ENCODE measurements at places on chromosomes 2 and 18.

- no peak for DNase-seq
Observed at GRCh38 chr2:172397148-172397834, 30.1 kb upstream of the ITGA6 start.

GRCh38 chr18:60452421-60452820 lies 79.8 kb upstream of the MC4R start:
- peak; percentile 27 for DNase-seq

GRCh38 chr2:862731-863466 lies 87.8 kb upstream of the SNTG2 start:
- DNase-seq = no peak

DNA sequence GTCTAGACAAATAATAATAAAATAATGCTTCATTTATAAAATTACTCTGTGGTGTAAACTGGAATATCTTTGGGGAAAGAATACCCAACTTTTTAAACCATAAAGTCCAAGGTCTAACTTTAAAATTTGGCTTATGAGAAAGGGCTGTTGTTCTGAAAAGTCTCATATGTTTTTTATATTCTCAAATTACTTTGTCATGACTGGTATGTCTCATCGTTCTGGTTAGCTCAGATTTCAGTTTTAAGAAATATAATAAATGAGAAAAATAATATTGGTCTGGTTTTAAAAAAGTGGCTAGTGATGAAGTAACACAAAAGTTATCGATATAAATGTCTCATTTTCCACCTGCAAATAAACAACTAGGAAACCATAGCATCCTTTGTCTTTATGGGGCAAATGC lies 1658.1 kb downstream of the LRP1B start:
- DNase-seq = no peak

DNA sequence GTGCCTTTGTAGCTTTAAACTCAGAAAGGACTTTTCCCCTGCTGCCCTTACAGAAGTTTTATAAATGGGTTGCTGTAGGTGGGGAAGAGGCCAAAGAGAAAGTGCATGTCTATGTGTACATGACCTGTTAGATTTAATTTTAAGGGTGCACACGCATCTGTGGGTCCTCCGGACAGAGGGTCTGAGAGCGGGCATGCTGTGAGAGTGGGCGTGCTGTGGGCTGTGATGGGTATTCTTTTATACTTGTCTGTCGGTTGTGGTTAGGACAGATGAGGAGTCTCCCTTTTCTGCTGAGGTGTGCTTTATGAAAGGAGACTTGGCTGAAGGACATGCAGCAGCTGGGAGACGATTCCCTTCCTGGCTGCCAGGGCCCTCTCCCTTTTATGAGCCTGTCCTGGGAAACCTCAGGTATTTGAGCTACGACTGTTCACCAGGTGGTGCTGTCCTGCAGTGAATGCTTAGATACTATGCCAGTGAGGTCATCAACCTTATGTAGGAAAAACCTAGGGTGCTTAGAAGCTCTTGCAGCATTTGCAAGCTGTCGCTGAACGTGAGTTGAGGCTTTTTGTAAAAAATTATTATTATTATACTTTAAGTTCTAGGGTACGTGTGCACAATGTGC lies 67.5 kb downstream of the TANC1 start:
- peak; percentile 30 for DNase-seq

GRCh38 chr18:5334456-5335075 lies 39.0 kb upstream of the ZBTB14 start:
- DNase-seq = no peak

- DNase-seq = peak; percentile 17
Observed at GRCh38 chr2:181573140-181573736, 83.7 kb downstream of the CERKL start.

- no peak for DNase-seq
Observed at GRCh38 chr18:34528177-34528576, 181.9 kb upstream of the DTNA start.

GRCh38 chr2:152618193-152618564 lies 99.1 kb downstream of the PRPF40A start:
- no peak for DNase-seq

DNA sequence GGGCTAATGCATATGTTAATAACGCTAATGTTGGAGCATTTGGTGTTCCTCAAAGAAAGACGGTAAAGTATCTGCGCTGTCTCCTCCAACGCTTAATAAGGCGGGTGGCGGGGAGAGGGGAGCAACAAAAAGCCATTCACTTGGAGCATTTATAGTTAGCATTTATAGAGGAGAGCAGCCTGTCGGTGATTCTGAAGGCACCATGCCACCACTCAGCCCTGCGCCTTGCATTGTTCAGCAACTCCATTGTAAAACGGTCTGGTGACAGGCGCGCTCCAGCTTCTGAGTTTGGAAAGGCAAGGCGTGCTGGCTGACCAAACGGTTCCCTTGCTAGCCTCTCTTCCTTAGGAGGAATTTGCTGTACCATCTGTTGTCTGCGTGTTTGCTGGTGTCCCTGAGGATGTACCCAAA lies 83.9 kb downstream of the LYPD1 start:
- DNase-seq = no peak

- no peak for DNase-seq
Observed at GRCh38 chr2:199583676-199584075, 125.9 kb upstream of the SATB2 start.

- DNase-seq = no peak
Observed at GRCh38 chr2:27727257-27727656, 44.3 kb upstream of the MRPL33 start.

DNA sequence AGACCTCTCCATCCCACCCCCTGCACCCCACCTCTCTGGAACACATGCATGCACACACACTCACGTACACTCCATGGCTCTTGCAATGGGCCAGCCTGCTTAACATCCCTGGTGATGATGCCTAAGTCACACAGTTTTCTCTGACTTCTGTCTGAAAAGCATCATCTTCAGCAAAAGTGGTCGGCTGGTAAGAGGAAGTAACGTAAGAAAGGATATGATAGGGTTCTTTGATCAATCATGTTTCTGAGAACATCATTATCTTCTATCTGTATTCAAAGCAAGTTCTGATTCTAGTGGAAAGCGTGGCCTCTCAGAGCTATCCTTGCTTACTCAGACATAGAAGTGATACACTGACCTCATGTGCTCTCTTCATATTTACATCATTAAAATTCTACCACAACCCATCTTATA lies 11.4 kb upstream of the NDUFV2 start:
- no peak for DNase-seq

DNA sequence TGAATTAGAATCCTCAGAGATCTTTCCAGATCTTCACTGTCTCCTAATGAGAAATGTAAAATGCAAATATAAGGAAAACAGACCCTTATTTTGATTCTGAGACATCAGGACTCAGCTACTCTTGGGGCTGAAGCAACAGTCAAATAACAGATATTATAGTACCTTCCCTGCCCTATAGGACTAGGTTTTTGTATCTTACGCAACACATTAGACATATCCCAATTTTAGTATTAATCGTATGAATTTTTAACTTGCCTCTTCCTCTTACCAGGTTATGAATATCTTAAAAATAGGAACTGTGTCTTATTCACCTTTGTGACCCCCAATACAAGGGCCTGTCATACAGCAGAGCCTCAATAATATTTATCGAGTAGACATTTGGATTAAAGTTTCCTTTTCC lies 12.0 kb upstream of the SLC25A52 start:
- DNase-seq = no peak

- no peak for DNase-seq
Observed at GRCh38 chr2:48941908-48942307, 186.4 kb upstream of the LHCGR start.

GRCh38 chr2:208354964-208355381 lies 51.6 kb upstream of the PTH2R start:
- DNase-seq = no peak

DNA sequence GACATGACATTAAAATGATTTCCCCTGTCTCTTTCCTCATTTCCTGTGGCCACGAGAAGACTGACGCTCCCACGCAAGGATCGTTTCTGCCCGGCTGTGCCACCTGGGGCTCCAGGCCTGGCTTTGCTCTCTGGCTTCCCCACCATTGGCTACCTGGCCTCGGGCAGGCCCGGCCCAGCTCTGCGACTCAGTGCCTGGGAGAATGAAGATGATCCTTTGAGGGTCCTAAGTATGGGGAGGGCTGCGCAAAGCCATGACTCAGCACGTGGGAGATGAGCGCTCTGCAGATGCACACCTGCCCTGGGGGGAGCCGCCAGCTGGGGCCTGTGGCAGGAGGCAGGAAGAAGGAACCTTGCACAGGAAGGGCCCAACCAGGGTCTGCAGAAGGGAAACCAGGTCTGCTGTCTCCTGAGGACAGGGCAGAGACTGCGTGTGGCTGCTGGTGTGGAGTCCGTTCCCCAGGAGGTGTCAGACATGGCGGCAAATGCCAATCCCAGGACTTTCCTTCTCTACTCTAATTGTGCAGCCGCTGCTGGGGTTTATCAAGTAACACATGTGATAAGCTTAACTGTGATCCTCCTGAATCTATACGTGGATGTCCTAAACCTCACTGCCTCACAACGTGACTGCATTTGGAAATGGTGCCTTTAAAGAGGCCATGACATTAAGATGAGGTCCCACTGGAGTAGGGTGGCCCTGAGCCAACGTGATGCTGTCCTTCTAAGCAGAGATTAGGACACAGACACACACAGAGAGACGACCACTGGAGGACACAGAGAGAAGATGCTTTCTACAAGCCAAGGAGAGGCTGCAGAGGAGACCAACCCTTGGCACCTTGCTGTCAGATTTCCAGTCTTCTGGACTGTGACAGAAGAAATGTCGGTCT lies 32.9 kb downstream of the MBP start:
- DNase-seq = no peak

DNA sequence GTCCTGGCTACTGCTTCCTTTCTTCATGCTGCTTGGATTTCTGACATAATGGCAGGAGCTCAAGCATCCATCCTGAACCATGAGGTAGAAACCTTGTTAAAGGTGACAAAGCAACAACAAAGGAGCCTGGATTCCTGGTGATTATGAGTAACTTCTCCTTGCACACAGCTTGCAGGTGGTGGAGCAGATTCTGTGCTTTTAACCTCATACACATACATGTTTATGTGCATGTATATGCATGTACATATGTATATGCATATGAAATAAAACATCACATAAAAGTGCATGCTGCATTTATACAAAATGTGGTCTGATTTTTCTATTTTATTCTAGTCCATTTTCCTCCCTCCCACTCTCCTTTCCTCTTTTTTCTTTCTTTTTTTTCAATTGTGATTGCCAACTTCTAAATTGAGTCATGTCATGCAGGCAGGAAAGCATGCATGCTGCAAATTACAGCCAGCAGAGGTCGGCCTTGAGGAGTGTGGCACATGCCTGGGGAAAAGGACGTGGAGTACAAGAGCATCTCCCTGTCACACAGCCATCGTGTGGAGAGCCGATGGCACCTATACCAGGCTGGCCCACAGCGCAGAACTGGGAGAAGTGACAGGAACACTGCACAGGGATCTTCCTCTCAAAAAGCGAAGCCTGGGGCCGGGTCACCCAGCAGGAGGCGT lies 17.9 kb downstream of the LCT start:
- DNase-seq = no peak

- DNase-seq = no peak
Observed at GRCh38 chr2:104769096-104769495, 84.8 kb upstream of the POU3F3 start.

GRCh38 chr2:8408560-8409460 lies 273.0 kb upstream of the ID2 start:
- DNase-seq = no peak

- no peak for DNase-seq
Observed at GRCh38 chr2:21452263-21452662, 328.5 kb downstream of the TDRD15 start.

- DNase-seq = no peak
Observed at GRCh38 chr2:237432484-237433092, 18.6 kb upstream of the COL6A3 start.

DNA sequence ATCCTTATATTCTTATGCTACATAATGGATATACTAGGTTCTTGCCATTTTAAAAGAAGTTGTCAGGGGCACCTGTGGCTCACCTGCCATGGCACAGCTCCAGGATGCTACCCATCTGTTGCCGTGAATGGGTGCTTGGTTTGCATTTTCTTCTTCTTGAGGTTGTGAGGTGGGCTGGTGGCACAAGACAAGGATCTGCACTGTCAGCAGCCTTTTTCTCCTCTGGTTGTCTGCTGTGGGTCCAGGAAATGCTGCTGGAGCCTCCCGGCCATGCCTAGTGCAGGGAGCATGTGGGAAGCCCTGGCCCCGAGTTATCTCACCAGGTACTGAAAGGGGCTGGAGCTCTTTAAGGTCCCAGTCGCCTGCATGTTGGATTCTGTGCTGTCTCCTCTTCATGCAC lies 2.6 kb downstream of the IL1R1 start:
- DNase-seq = no peak

- DNase-seq = no peak
Observed at GRCh38 chr2:108825254-108825653, 38.7 kb downstream of the CCDC138 start.

DNA sequence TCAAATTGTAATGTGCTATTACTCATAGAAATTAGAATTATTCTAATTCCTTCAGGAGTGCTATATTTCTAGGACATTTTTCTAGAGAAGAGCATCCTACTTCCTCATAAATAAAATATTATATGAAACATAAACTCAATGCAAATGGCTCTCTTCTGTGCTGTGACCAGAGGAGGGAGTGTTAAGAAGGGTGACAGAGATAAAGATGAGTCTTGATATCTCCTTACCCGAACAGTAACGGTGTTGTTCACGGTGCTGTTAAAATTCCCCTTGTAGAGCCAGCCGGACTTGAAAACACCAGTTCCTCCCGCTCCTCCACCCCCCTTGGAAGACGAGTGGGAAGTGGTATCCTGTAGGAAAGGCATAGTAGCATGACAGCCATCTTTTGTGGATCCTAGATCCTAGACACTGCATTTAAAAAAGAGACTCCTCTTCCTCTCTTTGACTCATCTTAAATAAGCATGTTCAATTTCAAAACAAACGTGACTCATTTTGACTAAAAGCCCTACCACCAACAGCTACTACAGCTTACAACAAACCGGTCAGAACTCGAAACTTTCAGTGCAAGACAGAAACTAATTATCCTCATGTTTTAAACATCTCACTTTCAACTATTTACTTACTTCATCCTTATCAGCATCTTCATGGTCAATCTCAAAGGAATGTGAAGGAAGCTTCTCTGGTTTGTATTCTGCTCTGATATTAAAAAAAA lies 156.3 kb downstream of the DOCK10 start:
- no peak for DNase-seq

DNA sequence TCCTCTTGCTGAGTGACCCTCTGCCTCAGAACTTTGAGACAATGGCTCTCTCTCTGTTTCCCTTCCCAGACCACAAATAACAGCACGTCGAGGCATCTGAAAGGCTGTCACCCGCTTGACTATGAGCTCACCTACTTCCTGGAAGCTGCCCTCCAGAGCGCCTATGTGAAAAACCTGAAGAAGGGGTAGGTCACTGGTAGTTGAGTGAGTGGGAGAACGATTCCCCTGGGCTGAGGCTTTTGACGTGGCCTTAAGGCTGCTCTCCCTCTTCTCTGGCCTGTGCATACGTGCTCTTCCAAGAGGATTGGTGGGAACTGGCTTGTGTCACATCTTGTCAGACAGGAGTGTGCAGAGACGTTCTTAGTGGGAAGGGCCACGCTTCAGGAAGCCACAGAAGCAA lies 63.1 kb upstream of the MCFD2 start:
- no peak for DNase-seq
